ENCODE measurements at places on chromosomes 16 and 17.

DNA sequence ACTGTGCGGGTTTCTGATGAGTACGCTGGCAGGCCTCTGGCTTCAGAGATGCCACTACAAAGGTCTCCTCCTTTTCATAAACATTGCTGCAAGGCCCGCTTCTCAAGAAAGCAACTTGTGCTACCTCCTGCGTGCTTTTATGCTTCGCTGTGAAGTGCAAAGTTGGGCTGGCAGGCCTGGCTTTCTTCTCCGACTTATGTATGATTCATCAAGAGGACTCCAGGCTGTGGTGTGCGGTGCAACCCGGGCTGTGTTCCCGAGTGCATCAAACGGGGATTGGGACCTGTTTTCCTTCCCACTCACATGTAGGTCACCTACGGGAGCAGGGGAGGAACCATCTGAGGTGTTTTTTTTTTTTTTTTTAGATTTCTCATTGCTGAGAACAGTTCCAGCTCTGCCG is 534.1 kb downstream of the WWOX start:
- no peak for DNase-seq

- peak; percentile 38 for DNase-seq
Observed at GRCh38 chr17:66313995-66314659, 11.7 kb downstream of the PRKCA start.

DNA sequence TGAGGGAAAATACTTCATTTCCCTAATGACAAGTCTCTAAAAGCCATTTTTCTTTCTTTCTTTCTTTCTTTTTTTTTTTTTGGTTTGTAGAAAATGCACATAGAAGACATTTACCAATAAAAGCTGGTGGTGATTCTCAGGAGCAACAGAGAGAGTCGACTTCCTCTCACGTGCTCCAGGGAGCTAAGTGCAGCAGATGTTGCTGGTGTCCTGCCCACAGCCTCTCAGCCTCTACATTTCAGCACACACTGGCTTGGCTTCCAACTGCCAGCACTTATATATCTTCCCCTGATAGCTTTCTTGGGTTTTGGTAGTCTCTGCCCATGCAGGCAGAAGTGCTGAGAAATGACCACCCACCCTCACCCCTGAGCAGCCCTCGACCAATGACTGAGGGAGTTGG is 58.4 kb upstream of the MARCHF10 start:
- no peak for DNase-seq

- DNase-seq = peak; percentile 7
Observed at GRCh38 chr16:25126820-25127232, 15.3 kb downstream of the LCMT1 start.

DNA sequence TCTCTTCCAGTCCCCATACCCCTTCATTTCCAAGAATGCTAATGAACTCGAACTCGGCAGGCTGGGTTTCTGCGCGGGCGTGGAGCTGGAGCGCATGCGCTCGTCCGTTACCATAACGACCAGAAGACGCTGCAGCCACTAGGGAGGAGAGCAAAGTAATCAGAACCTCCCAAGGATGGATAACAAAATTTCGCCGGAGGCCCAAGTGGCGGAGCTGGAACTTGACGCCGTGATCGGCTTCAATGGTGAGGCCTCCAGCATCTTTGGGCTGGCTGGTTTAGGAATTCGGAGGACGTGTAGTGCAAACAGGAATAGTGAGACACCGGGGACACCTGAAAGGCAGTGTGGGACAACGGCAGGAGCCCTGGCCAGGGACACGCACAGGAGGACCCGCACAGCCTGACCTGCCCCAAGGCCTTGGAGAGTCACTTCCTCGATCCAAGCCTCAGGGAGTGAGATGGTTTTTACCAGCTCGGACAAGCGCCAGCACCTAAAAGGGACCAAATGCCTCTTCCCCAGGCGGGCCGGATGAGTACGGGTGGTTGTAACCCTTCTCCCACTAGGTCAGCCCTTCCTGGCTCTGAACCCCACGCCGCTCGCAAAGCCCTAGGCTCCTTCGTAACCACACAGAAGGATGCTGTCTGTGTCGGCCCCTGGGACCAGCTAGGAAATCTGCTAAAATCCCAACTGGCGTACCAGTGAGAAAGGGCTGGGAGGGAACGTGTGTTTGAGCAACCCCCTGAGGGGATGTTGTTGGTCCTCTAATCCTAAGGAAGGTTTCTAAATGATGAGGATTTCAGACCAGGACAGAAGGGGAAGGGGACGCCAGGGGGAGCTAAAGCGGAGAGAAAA is at the start of gene CFAP52:
TSS of gene CFAP52 (plus strand) at position 122 of the 852 bp plus-strand sequence. CDS start at position 176, 54 bp downstream.
- peak; percentile 58 for DNase-seq

GRCh38 chr17:2445638-2446037 is 44.8 kb upstream of the MNT start:
- DNase-seq = no peak

- no peak for DNase-seq
Observed at GRCh38 chr16:23020084-23020483, 129.2 kb downstream of the USP31 start.

- DNase-seq = no peak
Observed at GRCh38 chr17:32323046-32323445, 18.9 kb downstream of the C17orf75 start.
